Cardiac atrium fibroblast (primary cell): ENCODE measurements at places on chromosomes 2 and 18. TPM values are rescaled to one million over a fixed set of nuclear protein-coding genes. Genes with fewer than 3 reads are reported as not detected.

The CRYGC gene
- not detected in 2 replicates for total RNA-seq

The TOGARAM2 gene
- total RNA-seq = not detected in 2 replicates

The FAM161A gene
- 0.65 and 1.3 TPM in 2 replicates for total RNA-seq

The LOXHD1 gene
- not detected in 2 replicates for total RNA-seq

The MBD2 gene
- total RNA-seq = 22.0 and 29.6 TPM in 2 replicates

The GLI2 gene
- total RNA-seq = 4.7 and 6.6 TPM in 2 replicates

The KCNS3 gene
- total RNA-seq = 0.18 and 7.6 TPM in 2 replicates

The REG3A gene
- not detected in 2 replicates for total RNA-seq

The ZC3H6 gene
- total RNA-seq = 1.5 and 2.2 TPM in 2 replicates

The FSHR gene
- total RNA-seq = not detected in 2 replicates

The CRYGD gene
- not detected in 2 replicates for total RNA-seq

The AFG3L2 gene
- total RNA-seq = 32.3 and 40.7 TPM in 2 replicates

The CYP1B1 gene
- 13.2 and 64.0 TPM in 2 replicates for total RNA-seq

The EML6 gene
- under 0.01 TPM in 2 replicates for total RNA-seq

The VRK2 gene
- total RNA-seq = 9.0 and 14.1 TPM in 2 replicates

The C2orf80 gene
- not detected in 2 replicates for total RNA-seq

The SFT2D3 gene
- 3.7 and 4.0 TPM in 2 replicates for total RNA-seq

The LRATD1 gene
- 0.49 TPM in 1 of 2 replicates, not detected in the other for total RNA-seq

The AKAIN1 gene
- total RNA-seq = not detected in 2 replicates

The RGPD4 gene
- not detected in 2 replicates for total RNA-seq

The CCDC141 gene
- not detected in 2 replicates for total RNA-seq

The HDLBP gene
- total RNA-seq = 646 and 686 TPM in 2 replicates

The UGT1A5 gene
- not detected in 2 replicates for total RNA-seq

The ADCYAP1 gene
- total RNA-seq = not detected in 2 replicates

The DPP10 gene
- under 0.01 TPM in 1 of 2 replicates, not detected in the other for total RNA-seq

The HOXD8 gene
- total RNA-seq = not detected in 2 replicates

The CREG2 gene
- total RNA-seq = 0.36 and 0.65 TPM in 2 replicates

The SERPINB8 gene
- total RNA-seq = 6.9 and 8.9 TPM in 2 replicates

The FAHD2A gene
- 16.6 and 18.8 TPM in 2 replicates for total RNA-seq

The PROM2 gene
- under 0.01 TPM in 1 of 2 replicates, not detected in the other for total RNA-seq

The C18orf54 gene
- 1.3 and 1.6 TPM in 2 replicates for total RNA-seq

The TBR1 gene
- not detected in 2 replicates for total RNA-seq

The APLF gene
- total RNA-seq = 1.3 and 2.3 TPM in 2 replicates

The IL1RL2 gene
- 1.4 and 1.8 TPM in 2 replicates for total RNA-seq

The CAPN13 gene
- not detected in 2 replicates for total RNA-seq

The ITGA4 gene
- total RNA-seq = 5.8 and 7.1 TPM in 2 replicates

The ODC1 gene
- total RNA-seq = 53.6 and 78.2 TPM in 2 replicates

The KANSL1L gene
- total RNA-seq = 4.3 and 5.5 TPM in 2 replicates

The SCN9A gene
- 1.3 and 2.0 TPM in 2 replicates for total RNA-seq

The CCDC68 gene
- total RNA-seq = 5.8 and 6.3 TPM in 2 replicates
